HL-60 (cell line): ENCODE measurements at places on chromosomes 6 and 20.
A peak's percentile ranks its signal among the peaks of the same experiment; 100 is the strongest.

GRCh38 chr6:33192671-33193602 lies 670 bp upstream of the COL11A2 start:
- DNase-seq: no peak

DNA sequence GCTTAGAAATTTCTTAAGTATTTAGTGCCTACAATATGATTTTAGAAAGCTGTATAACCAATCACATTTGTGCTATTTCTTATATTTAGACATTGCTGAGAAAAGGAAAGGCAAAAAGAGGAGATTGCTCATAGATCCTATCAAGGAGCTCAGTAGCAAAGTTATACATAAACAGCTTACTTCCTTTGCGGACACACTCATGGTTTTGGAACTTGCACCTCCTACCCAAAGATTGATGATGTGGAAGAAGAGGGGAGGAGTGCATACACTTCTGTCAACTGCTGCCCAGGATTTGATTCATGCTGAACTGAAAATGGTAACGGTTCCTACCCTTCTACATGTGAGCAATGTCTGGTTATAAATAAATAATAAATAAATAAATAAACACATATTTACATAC lies 16.7 kb downstream of the RAD21L1 start:
- no peak for DNase-seq

DNA sequence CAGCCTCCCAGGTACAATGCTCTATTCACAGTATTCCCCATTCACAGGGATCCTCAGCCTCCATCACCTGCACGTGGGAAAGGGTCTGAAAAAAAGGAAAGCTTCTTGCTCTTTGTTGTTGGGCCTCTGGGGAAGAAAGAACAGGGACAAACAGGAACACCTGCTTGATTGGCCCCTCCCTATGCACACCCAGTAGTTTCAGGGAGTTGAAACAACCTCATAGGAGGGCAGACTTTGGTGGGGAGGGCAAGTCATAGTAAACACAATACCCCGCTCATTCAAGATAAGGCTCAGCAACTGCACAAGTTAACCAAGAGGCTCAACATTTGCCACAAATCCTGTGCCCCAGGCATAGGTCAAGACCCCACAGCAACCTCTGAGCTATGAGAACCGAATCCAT lies 1.7 kb downstream of the GHRH start:
- DNase-seq: no peak

DNA sequence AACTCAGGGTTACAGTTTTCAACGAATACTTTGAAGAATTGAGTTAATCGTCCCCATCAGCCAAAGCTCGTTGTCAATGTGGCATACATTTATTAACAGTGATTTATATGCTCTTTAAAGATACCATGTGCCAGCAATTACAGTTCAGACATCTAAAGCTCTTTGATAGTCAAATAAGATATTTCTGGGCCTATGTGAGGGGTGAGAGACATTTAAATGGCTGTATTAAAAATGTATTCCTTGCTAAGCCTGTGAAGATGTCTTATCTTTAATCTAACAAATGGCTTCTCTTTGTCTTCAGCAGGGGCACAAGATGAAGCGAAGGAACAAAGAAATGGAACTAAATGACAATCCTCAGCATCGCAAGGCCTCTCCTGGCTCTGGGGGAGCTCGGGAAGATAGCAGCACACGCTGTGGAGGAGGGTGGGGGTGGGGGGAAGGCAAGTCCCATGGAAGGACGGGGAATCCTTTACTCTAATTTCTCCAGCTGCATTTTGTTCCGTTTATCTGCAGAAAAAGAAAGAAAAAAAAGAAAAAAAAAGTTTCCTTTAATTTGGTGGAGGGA lies 523.6 kb downstream of the KIF16B start:
- DNase-seq: no peak

DNA sequence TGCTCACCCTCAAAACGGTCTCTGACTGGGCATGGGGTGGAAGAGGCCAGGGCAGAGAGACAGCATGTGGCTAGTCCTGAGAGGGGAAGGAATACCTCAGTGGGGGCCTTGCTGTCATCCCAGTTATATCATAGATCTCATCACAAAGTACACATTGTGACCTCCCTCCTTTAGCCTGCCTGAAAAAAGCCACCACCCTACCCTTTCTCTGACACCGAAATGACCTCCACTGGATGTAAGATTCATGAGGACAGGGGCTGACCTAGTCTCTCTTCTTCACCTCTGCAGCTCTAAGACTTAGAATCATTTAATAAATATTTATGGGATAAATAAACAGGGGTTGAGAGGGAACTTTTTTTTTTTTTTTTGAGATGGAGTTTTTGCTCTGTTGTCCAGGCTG lies at the start of gene C20orf173:
TSS of gene C20orf173 (minus strand) at position 101 of the 400 bp plus-strand sequence. CDS start 279 bp downstream, outside the sequence.
- DNase-seq: no peak

DNA sequence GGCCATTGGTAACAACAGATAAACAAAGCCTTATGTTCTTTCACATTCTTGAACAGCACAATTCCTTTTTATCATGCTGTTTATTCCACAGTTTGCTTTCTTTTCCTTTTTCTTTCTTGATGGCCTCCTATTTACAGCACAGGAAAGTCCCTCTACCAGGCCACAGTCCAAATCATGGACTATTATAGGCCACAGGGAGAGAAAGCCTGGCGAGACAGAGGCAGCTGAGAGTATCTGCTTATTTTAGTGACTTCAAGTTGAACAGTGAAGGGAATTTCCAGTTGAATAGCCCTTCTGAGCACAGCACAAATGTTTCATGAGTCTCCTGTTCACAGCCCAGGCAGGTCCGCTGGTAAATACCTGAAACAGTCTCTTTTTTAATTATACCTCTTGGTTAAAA lies 263.7 kb upstream of the ARID1B start:
- DNase-seq: no peak

GRCh38 chr6:138692978-138693909 lies 80.3 kb upstream of the CCDC28A start:
- DNase-seq: peak; percentile 62

DNA sequence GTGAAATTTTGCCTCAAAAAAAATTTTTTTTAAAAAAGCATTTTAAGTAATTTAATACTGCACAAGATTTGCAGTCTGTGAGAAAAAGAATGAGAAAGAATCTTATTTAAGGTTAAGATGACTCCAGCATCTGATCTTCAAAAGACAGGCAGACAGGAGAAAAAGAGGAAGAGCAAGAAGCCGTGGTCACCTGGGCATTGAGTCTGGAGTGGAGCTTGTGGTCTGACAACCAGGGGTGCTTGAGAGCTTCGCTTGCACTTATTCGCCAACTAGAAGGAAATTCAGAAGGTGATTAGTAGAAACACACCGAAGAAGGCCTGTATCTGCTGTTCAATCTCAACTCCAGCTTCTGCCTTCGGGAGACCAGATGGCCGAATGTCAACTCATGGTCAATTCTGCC lies 75.9 kb downstream of the MYLK4 start:
- DNase-seq: no peak

DNA sequence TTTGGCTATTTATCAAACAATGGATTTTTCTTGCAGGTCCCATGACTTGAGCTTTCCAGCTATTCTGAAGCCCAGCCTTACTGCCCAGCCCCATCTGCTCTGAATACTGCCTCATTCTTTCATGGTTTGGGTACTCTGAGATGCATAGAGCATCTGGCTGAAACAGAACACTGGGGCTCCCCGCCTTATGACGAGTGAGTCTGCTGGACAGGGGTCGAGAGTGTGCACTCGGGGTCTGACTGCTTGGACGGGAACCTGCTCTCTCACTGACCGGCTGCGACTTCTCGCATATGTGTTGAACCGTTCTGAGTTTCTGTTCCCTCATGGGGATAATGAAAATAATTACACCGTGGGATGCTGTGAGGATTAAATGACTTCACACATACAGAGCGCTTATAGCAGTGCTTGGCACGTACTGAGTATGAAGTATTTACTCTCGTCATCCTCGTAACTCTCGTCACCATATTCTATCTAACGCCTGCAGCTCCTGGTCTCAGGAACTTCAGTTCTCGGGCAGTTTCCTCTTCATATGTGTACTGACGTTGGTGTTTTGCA lies 59.5 kb upstream of the MPC1 start:
- no peak for DNase-seq

DNA sequence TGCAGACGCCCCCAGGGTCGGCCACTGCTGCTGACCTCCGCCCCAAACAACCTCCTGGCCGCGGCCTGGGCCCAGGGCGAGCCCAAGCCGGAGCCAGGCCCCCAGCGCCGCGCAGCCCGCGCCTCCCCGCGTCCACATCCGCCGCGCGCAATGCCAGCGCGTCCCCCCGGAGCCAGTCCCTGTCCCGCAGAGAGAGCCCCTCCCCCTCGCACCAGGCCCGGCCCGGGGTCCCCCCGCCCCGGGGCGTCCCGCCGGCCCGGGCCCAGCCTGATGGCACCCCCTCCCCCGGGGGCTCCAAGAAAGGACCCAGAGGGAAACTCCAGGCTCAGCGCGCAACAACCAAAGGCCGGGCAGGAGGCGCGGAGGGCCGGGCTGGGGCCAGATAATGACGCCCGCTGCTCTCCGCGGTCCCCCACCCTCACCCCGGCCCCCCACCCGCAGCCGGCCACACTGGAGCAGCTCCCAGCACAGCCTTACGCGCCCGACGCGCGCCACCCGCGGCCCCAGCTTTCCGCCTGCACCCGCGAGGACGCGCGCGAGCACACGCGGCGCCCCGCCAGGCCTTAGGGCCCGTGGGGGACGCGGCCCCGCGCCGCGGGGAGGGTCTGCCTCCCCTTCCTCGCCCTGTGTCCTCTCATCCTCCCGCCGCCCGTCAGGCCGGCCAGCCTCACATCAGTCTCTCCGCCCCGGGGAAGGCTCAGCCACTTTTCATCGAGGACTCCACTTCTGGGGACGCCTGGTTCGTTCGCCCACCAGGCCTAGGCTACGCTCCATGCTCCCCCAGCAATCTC lies 12.9 kb upstream of the SLC22A7 start:
- DNase-seq: no peak

DNA sequence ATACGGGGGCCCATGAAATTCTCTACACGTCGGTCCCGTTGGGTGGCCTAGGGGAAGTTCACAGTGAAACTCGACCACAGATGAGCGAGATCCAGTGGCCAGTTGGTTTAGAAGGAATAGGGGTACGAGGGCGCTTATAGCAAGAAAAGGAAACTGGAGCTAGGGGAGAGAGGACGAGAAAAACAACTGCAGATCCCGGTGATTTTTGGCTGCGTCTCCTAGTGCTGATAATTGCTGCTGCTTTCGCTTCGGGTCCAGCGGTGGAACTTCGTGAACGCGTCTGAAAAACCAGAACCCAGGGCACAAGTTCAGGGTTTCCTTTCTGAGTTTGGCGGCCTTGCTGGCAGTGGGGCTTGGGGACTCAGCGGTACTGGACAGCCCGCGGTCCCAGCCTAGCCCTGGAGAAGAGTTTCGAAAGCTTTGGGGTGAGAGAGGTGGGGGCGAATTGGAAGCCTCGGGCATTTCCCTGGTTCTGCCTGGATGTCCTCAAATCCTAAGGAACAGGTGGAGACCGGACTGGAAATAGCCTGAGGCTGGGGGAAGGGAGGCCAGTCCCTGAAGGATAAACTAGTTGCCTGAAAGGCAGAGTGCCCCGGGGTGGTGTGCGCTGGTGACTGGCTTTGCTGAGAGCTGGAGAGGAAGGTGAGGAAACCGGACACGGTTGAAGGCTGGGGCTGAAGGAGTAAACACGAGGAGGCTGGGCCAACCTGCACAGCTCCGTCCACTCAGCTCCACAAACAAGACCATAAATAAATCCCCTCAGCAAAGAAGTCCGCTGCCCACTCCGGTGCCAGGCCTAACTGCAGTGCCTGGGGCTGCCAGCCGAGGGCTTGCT lies 793 bp downstream of the GMPR start:
- DNase-seq: no peak

- no peak for DNase-seq
Measured at GRCh38 chr6:161434350-161434749, 160.5 kb upstream of the AGPAT4 start.
